ENCODE measurements at places on chromosomes 3 and 15.
A peak's percentile ranks its signal among the peaks of the same experiment; 100 is the strongest.

- no peak for DNase-seq
Measured at GRCh38 chr15:69554279-69554961, 101.8 kb downstream of the RPLP1 start.

DNA sequence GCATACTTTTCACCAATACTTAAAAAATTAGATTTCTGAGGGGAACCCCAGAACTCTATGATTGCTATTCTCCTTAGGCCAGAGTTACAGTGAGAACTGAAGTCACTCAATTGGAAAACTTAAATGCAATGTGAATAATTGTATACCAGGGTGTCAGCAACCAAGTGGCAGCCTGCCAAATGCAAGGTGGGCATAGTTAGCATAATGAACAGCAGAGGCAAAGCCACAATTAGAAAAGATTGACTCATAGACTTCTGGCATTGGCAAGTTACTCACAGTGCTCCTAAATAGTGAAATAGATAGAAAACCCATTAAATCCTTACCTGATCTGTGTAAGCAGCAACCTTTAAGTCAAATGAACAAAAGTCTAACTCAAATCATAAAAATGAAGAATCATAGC, 94.9 kb downstream of the BCHE start:
- no peak for DNase-seq

GRCh38 chr3:51954105-51954504, 1.1 kb upstream of the GPR62 start:
- DNase-seq: peak; percentile 47

DNA sequence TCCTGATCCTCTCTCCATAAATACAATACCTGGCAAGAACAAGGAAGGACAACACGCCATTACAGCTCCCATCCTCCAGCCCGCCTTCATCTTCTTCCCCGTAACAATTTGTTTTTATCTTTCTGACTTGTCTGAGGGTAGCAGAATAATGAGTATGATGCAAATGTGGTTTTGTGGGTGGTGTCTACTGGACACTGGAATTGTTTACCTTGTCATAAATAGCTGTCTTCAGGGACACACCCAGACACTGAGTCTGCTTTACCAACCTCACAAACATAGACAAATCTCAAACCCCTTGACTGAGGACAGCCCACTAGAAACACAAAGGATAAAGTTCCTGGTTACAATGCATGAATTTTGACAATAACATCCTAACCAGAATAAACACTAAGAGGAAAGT, 13.4 kb downstream of the WDR72 start:
- no peak for DNase-seq

- DNase-seq: no peak
Measured at GRCh38 chr3:196147116-196147515, 64.1 kb downstream of the ZDHHC19 start.

DNA sequence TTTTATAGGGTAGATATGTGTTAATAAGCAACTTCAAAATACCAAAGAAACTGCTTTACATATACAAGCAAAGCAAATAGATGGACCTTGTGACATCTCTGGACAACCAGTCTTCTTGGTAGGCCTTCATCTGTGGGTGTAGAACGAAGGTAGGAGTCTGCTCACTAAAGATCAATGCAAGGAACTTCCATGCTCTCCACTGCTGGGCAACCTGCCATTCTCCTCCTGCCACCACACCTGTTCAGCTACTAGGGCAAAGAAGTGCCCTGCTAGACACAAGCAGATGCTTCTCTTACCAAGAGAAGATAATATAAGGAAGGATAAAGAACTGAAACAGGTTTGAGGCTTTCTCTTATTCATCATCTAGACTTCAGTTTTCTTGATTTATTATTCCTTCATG, 12.6 kb downstream of the PPARG start:
- no peak for DNase-seq

GRCh38 chr3:44289882-44290462, 48.3 kb downstream of the TOPAZ1 start:
- no peak for DNase-seq

GRCh38 chr3:23330568-23330967, 127.4 kb downstream of the UBE2E2 start:
- no peak for DNase-seq

DNA sequence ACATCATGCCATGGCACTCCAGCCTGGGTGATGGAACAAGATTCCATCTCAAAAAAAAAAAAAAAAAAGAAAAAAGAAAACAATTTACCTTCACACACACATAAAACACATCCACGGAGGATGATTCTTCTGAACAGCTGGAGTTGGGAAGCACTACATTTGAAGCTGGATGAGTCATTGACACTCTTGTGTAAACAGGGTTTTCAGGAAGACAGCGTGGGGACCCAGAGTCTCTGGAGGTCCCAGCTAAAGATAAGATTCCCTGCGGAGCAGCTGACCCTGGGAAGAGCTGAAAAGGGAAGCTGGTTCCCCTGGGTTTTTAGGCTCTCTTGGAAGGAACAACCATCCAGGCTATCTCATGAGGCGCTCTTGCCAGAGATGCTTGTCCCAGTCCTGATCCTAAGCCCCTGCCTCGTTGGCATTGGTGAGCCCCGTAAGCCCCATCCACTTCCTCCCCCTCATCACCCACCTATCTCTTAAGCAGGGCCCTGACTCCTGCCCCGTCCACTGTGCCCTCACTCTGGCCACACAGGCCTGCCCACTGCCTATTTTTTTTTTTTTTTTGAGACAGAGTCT, 32.0 kb upstream of the FURIN start:
- DNase-seq: peak; percentile 88

GRCh38 chr3:69848113-69848512, 108.8 kb downstream of the MITF start:
- no peak for DNase-seq

DNA sequence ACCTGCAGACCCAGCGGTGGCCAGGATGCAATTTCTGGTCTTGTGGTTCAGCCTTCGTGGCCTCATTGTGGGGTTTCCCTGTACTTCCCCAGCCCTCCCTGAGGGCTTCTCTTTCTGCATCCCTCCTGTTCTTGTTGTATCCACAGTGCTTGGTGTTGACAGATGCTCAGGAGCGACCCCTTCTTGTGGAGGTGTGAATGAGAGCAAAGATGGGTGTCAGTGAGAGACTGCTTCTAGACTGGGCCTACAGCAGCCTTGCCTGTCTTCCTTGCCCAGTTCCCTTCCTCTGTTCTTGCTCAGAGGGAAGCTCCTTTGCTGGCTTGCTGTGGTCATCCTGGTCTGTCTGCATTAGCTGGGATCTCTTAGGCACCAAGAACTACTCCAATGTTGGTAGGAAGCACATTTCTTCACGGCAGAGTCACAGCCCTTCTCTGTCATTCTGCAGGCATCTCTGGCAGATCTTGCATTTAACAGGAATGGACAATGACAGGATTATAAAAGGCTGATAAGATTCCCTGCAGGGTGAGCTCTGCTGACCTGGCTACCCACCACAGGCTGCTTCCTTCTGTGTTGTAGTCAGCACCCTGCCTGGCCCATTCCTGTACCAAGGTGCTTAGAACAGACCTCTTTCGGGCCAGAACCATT, 317.8 kb upstream of the C2CD4B start:
- peak; percentile 78 for DNase-seq

DNA sequence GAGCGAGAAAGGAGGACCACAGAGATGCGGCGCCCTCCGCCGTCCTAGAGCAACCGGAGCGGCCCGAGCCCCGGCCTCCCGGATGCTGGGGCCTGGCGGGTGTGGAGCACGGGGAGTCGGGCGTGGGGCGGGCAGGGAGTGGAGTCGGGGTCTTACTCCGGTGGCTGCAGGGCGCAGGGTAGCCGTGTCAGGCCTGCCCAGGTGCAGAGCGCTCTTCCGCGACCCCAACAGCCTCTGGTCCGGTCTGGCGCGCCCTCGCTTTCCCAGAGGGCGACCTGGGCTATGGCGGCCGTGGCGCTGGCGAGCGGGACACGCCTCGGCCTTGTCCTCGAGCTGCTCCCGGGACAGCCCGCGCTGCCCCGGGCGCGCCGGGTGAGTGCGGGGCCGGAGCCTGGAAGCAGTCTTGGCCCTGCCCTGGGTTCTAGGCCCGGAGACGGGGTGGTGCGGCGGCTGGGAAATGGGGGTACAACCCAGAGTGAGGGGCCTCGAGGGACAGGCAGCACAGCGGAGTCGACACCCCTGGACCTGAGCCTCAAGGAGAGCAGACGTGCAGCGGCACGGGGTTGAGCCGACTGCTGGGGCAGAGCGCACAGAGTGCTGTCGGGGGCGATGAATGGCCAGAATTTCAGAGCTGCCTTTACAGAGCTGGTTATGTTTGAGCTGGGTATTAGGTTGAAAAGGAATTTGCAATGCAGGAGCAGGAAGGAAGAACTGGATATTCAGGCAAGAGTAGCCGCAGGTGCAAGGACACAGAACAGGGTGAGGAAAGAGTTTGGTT, at the start of gene ZNF662:
Gene ZNF662, plus strand, starts transcription at position 73 of the 778 bp plus-strand sequence. CDS start 1,973 bp downstream, outside the sequence.
- no peak for DNase-seq

DNA sequence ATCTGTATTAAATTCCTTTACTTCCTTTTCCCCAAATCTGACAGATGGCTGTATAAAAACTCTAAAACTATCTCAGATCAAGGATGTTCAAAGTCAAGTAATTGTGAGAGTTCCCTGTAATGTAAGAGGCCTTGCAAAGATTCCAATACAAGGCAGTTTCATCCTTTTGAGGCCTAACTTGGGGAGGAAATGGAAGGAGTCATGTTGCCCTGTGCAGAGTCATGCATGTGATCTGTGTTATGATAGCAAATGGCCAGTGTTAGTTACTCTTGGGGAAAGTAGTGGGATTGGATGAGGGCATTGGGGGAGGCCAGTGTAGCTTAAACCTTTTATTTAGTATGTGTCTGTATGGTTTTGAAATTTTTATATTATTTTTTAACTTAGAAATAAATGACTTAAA, 23.7 kb upstream of the FBXL22 start:
- DNase-seq: no peak

- no peak for DNase-seq
Measured at GRCh38 chr3:109803274-109803673, 465.9 kb upstream of the DPPA4 start.

DNA sequence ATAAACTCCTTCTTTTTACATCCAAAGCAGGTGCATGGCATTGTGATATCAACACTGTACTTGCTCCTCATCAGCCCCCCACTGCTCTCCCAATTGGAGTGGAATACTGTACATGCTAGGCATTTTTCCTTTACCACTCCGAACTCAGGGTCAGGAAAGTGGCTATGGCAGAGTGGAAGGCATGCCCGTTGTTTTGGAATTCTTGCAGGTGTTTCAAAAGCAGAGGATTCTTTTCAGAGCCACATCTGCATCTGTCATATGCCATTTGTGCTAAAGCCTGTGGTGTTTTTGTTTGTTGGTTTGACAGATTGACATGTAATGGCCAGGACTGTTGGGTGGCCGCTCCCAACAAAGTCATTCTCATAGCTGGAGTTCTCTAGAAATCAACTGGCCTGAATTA, 41.7 kb downstream of the SOX2 start:
- no peak for DNase-seq

DNA sequence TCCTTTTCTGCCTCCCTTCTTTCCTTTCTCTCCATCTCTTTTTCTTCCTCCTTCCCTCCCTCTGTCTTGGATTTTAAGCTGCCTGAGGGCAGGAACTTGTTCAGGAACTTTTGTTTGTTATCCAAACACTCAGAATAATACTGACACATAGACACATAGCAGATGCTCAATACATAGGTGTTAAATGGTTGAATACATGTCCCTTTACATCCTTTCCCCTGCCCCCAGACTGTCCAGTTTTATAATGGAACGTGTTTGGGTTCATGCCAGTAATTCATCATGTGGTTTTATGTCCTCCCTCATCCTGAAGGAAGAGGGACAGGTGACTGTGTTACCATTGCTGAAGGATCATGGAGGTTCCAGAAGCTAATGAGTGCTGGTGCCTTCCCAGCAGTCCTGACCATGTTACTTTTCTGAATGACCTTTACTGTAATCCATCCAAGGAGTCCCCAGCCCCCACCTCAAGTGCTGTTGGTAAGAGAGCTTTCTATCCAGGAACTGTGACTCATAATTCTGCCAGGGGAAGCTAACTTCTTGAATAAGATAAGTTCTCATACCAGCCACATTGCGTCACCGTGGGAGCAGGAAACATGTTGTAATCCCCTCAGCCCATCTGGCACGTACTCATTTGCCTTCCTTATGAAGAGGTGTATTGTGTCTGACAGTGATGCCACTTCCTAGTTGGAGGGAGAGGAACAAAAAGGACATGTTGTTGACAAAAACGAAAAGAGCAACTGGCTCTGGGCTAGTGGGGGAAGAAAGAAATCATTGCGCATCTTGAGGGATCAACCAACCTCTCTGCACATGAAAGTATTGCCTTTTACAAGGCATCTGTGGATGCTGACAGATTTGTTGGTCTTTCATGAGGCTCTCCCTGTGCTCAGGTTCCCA, 52.4 kb downstream of the IL1RAP start:
- peak; percentile 98 for DNase-seq

DNA sequence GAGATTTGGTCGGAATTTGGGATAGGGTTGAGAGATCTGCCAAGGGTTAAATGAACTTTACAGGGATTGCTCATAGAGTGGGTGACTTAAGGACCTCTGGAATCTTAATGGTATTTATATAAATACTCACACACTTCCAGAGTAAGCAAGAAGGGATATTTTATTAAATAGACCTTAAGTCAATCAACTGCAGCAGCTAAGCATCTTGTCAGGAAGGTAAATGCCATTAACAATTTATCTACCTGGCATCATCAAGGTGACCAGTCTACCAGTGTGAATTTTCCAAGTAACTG, 123.9 kb downstream of the FEZF2 start:
- DNase-seq: no peak

GRCh38 chr15:68149059-68149458, 56.1 kb downstream of the CALML4 start:
- DNase-seq: no peak

GRCh38 chr3:145118303-145118702, 1042.7 kb downstream of the PLOD2 start:
- DNase-seq: no peak

DNA sequence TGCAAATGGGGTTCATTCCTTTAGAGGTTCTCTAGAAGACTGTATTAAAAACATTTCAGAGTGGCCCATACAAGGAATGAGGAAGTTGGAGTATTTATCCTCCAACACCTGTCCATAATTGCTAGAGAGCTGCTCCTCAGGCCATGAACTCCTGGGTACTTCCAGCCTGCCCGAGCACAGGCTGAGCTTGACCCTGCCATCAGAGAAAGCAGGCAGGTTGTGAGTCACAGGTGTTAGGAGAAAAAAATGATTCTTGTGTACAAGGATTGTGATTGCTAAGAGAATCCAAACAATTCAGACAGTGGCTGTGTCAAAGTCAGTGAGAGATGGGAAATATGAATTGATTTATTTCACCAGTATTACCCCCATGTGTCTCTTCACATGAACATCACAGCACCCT, 156.8 kb upstream of the GADL1 start:
- DNase-seq: no peak

GRCh38 chr15:31241888-31242522, 84.6 kb upstream of the KLF13 start:
- no peak for DNase-seq

GRCh38 chr3:45665101-45665572, 24.1 kb upstream of the SACM1L start:
- peak; percentile 49 for DNase-seq

DNA sequence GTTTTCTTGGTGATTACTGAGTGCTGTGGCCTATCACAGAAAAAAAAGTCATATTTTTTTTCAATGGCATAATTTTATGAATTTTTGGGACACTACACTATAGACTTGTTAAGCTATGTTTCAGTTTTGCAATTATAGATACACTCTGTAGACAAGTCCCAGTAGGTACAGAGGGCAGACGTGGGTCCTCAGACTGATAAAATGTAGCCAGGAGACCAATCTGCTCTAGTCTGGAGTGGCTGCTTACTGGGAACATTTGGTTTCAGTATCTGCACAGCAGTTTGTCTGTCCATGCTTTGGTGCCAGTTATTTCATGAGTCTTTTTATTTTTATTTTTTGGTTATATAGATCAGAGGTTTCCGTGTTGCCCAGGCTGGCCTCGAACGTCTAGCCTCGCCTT, 313.4 kb upstream of the LRRFIP2 start:
- DNase-seq: no peak

Measured in inflammatory macrophage treated with lipopolysaccharide for 1 hour (primary cell).